Pons (tissue), 1 donor: ENCODE measurements at places on chromosomes 11 and 22.

- DNase-seq, result no peak
Measured at GRCh38 chr11:63713766-63714165, 32.5 kb downstream of the RTN3 start.

GRCh38 chr11:120056301-120057027, 81.4 kb downstream of the TRIM29 start:
- no peak for DNase-seq

DNA sequence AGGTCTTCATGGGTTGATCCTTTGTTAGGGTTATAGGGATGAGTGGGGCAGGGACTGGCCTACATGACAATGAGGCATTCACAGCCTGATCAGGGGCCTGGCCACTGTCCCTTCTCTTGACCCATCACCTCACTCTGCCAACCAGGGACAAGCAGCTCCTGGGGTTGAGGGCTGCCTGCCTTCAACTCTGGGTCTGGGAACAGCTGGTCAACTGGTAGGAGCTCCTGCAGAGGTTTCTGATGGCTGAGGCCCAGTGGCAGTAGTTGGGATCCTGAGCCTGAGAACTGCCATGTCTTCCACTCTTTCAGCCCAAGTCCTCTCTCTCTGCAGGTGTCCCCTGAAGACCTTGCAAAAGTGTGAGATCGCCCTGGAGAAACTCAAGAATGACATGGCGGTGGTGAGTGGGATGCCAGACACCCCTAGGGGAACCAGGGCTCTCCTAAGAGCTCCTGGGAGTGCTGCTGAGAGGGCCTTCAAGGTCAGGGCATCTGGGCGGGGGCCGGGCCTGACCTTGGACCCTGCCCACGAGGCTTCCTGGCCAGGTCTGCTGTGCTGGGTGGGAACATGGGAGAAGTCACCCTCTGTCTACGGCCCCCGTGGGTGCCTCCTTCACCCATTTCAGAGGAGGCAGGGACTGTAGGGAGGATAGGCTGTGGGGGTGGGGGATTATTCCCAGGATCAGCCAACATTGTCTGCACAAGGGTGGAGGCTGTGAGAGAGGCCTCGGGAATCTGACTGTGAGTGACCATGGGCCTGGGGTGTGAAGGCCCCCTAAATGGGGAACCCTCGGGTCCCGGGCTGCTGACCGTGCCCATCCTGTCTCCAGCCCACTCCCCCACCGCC, 76.8 kb downstream of the MED15 start:
- DNase-seq, result no peak

DNA sequence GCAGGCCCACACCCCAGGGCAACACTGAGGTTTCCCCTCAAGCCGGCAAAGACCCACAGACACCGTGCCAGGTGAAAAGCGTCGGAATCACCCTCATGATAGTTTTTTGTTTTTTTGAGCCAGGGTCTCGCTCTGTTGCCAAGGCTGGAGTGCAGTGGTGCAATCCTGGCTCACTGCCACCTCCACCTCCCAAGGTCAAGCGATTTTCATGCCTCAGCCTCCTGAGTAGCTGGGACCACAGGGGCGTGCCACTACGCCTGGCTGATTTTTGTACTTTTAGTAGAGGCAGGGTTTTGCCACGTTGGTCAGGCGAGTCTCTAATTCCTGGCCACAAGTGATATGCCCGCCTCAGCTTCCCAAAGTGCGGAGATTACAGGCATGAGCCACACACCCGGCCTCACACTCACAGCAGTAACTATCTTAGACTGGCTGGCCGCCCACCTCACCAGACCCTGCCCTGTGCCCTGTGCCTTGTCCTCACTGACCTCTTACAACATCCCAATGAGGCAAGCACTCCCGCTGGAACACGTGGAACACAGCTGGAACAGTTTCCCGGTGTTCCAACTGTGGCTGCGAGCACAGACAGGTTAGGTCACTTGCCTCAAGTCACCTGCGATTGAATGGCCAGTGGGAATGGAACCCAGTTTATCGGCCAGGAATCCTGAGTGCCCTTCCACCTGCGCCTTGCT, 21.1 kb downstream of the LRRC10B start:
- DNase-seq, result no peak

DNA sequence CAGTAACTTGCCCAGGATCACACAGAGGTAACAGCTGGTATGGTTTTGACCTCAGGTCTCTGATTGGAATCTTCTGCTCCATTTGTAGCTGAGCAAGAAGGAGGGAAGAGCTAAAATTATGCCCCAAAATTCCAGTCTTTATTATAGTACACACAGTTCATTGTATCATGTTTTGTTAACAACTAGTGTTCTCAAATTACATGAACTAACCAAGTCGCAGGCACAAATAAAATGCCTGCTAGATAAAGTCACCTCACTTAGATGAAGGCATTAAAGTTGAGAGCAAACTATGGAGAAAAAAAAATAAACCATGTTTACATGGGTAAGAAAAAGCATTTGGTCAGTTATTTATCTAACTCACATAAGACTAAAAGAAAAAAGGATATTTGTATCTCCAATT, 58.8 kb downstream of the PDGFD start:
- DNase-seq, result no peak
